Astrocyte of the hippocampus (primary cell): ENCODE measurements at places on chromosomes 5 and 9.

DNA sequence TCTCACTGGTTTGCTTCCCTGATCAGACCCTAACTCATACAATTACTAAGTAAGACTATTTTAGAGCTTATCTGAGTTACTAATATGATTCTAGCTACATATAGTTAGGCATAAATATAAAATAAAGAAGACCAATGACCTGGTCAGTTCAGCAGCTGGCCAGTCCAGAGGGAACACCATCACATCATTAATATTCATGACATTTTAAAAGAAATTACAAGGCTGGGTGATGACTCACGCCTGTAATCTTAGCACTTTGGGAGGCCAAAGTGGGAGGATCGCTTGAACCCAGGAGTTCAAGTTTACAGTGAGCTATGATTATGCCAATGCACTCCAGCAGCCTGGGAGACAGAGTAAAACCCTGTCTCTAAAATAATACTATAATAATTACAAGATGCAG lies 37.0 kb upstream of the CDC42SE2 start:
- peak; percentile 7 for DNase-seq

- peak; percentile 18 for DNase-seq
These were observed 56.3 kb upstream of the GPBP1 start for GRCh38 chr5:57117596-57117995.

- DNase-seq, result no peak
These were observed 12.1 kb upstream of the SMAD5 start for GRCh38 chr5:136120529-136120928.

DNA sequence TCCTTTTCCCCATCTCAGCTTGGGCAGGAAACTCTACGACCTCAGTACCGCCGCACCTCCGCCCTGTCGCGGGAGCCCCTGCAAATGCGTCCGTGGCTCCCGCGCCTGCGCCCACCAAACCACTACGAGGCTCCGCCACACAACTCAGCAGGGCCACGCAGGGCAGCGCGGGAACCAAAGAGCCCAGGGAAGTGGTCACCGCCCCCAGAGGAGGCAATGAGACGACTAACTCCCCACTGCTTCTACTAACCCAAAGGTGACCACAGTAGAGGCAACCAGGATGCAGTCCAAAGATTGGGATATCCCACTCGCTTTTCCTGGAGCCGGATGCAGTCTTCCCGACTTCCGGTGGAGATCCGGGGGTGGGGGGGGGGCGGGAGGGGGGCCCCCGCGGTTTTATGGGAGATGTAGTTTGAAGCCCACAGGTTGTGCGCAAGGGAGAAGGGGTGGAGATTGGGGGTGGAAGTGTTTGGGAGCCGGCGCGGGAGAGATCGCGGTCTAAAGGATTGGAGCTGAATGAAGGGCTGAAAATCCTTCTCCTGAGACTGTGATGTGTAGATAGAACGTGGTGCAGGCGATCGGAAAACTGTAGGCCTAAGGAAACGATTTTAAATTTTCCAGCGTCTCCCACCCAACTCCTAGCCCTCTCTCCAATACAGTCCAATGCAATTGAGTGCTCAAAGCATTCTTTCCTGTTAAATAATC lies at the start of gene NUDT12:
Gene NUDT12 (minus strand): TSS at position 337 of the 705 bp plus-strand sequence. CDS start 2,541 bp downstream, outside the sequence.
- peak; percentile 89 for DNase-seq
